ENCODE measurements at places on chromosomes 4 and X.

- no peak for DNase-seq
Observed at GRCh38 chrX:124211312-124211942, 121.0 kb upstream of the TEX13D start.

DNA sequence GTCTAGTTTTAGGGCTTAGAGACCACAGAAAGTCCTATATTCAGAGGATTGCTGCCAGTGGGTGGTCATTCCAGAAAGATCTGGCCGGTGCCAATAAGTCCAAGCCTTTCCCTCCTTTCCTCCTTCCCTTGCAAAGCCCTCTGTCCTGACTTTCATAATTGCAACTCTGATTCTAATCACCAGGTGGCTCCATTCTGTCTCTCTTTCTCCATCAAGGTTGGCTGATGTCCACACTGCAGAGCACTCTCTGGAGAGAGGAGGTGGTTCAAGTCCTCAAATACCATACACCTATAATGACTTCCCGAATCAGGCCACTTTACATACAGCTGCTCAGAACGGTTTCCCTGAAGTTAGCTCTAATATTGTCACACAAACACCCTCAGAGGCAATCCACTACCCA, 22.4 kb upstream of the ARMCX4 start:
- no peak for DNase-seq

DNA sequence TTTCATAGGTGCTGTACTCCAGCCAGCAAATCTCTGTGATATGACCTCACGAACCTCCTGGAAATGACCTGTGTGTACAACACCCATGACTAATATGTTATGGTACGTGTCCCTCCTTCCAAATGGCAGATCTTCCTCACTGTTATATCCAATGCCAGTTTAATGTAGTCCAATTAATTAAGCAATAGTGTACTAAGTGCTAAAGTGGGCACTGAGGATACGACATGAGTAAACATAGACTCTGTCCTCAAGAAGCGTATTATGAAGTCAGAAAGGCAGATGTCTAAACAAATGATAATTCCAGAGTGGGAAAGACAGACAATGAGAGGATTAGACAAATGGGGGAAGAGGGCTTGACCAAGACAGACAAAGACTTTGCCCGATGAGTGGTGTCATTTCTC, 33.9 kb downstream of the GPRIN3 start:
- no peak for DNase-seq

GRCh38 chrX:9515973-9516538, 51.2 kb downstream of the TBL1X start:
- DNase-seq: no peak

DNA sequence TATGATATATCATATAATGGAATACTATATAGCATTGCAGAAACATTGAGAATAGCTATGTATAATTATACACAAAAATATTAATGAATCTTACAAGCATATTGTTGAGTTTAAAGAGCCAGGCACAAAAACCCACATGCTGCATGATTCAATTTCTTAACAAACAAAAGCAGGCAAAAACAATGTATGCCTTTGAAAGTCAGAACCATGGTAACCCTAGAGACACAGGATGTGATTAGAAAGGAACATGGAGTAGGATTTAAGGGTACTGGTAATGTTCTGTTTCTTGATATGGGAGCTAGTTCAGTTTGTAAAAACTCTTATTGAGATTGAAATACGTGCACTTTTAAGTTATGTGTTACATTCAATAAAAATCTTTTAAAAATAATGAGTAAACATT, 21.5 kb downstream of the CXCL8 start:
- no peak for DNase-seq

DNA sequence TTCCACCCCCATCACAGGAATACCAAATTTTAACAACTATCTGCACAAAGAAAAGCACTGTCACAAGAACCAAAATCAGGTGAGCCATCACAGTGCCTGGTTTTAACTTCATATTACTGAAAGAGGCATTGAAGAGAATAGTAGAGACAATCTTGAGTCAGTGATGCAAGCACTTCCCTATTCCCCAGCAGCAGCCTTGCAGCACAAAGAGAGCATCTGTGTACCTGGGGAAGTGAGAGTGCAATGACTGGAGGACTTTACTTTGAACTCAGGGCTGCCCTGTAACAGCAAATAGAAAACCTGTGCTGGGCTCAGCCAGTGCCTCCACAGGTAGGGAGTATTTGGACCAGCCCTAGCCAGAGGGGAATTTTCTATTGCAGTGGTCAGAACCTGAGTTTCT, 361.8 kb downstream of the TEX13C start:
- DNase-seq: no peak

DNA sequence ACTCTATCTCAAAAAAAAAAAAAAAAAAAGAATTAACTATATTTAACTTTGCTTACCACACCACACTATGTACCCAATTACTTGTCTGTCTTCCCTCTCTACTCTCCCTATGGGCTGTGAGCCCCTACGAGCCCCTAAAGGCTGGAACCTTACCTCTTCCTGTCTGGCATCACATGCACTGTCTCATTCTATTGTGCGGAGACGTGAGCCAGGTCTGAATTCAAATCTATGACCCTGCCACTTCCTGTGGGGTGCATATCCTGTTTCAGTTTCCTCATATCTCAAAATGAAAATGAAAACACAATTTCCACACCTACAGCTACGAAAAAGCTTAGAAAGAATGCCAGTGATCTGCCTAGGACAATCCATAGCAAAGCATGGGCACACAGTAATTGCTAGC, 42.9 kb upstream of the HS3ST1 start:
- peak; percentile 16 for DNase-seq
